ENCODE measurements at places on chromosomes 1 and 21. TPM values are rescaled to one million over a fixed set of nuclear protein-coding genes. Genes with fewer than 3 reads are reported as not detected.

KCND3 gene
- total RNA-seq: 7.6 TPM

FALEC gene
- total RNA-seq: not detected

PDE4B gene
- 1.6 TPM for total RNA-seq

SH2D2A gene
- not detected for total RNA-seq

CD160 gene
- total RNA-seq: not detected

- DNase-seq: no peak
These were observed 1.2 kb downstream of the NIPAL3 start for GRCh38 chr1:24416666-24417391.

- DNase-seq: no peak
These were observed 174.3 kb downstream of the NEK7 start for GRCh38 chr1:198330982-198331615.

- DNase-seq: no peak
These were observed 499 bp upstream of the PLEKHG5 start for GRCh38 chr1:6491966-6492365.

GRCh38 chr1:229027622-229028182 is 243.2 kb upstream of the RAB4A start:
- DNase-seq: peak; percentile 60

GRCh38 chr1:155694167-155694566 is 5.3 kb downstream of the DAP3 start:
- DNase-seq: no peak

DNA sequence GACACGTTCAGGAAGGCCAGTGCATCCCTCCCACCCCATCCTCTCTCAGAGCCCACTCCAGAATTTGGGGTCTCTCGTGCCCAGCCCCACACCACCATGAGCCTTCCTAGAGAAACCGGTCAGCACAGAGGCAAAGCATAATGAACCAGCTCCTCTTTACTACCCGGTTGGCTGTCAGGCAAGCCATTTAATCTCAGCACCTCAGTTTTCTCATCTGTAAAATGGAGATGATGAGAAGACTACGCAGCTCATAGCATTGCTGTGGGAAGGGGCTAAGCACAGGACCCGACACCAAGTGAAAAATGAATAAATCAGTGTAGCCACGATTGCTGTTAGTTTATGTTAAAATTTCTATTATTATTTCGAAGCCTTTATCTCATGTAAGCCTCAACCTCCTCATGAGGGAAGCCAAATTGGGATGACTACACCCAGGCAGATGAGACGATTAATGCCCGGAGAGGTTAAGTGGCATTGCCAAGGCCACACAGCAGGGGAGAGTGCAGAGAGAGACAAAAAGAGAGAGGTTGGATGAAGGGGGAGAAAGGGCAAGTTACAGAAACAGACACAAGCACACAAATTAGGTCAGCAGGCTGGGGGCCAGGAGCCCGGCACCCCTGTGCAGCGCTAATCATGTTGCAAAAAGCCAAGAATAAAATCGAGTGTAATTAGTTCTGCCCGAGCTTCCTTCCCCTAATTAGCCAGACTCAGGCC is 25.7 kb downstream of the SDC3 start:
- no peak for DNase-seq

DNA sequence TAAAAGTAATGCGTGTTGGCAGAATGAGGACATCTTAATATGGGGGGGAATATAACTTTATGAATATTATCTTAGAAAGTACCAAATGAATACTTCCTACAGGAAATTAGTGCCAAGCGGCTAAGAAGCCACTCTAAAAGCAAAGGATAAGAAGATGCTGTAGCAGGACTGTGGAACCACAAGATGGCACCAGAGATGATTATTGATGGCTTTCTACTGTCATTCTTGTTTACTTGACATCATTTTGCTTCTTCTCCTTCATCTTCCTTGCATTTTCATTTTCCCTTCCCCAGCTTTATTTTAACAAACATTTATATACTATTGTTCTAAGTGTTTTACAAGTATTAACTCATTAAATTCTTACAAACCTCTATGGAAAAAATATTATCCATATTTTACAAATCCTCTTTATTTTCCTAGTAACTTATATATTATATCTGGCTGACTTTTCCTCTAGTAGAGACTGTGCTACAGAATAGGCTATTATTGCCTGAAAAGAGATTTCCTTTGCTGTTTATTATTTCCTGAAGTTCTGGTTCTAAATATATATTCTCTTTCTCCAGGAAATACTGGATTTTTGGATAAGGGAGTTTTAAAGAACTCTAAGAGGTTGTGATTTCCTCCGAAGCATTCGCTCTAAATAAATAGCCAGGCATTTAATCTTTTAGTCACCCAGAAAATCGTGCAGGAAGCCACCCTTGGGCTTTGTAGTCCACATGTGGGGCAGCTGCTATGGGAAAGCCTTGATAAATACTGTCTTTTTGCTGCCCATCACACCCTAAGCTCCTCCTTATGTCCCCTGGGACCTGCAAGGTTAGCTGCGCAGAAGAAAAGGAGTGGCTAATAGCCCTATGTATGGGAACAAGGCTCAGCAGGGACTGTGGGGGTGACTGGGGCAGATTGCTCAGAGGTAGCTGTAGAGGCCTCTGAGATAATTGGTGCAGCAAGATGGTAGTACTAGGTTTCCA is 69.8 kb downstream of the TPR start:
- no peak for DNase-seq

- DNase-seq: no peak
These were observed 276.3 kb upstream of the GJB5 start for GRCh38 chr1:34478515-34479076.

DNA sequence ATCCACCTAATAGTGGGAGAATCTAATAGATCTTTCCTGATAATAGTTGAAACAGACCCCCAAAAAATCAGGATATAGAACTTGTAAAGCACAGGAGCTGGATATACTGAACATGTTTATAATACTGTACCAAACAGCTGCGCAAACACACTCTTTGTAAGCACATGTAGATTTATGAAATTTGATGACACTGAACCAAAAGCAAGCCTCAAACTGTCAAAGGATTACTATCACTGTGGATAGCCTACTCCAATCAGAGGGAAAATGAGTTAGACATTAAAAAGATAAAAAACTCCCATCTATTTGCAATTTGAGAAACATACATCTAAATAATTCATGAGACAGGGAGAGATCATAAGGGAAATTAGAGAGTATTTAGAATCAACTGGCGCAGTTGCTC is 26.1 kb downstream of the RCAN3 start:
- DNase-seq: no peak

DNA sequence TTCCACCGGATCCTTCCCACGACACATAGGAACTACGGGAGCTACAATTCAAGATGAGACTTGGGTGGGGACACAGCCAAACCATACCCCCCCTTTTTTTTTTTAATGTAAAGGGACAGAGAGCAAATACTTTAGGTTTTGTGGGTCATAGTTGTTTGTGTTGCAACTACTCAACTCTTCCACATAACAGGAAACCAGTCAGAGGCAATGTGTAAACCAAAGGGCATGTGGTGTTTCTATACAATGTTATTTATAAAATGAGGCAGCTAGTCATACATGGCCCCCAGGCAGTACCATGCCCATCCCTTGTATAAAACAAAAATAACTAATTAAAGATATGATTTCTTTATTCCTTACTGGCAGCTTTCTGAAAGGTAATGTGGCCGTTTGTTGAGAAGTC is 845.4 kb upstream of the ADAMTS5 start:
- no peak for DNase-seq

DNA sequence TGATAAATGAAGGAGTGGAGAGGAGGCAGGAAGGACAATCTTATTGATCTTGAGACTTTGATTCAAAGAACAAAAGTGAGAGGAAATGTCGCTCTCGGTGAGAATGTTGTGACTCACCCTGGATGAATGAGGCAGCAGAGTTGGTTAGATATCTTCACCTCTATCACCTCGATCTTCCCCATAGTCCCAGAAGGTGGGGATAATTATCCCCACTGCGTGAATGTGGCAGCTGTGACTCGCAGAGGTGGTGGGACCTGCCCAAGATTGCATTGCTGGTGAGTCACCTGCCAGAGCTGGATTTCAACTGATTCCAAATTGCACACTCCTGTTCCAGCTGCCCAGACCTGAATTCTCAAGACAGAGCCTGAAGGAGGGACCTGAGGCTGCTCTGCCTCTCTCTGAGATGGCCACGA is 105.0 kb downstream of the MATN1 start:
- DNase-seq: no peak
